ENCODE measurements at places on chromosomes 5 and 9. TPM values are rescaled to one million over a fixed set of nuclear protein-coding genes. Genes with fewer than 3 reads are reported as not detected.

DNA sequence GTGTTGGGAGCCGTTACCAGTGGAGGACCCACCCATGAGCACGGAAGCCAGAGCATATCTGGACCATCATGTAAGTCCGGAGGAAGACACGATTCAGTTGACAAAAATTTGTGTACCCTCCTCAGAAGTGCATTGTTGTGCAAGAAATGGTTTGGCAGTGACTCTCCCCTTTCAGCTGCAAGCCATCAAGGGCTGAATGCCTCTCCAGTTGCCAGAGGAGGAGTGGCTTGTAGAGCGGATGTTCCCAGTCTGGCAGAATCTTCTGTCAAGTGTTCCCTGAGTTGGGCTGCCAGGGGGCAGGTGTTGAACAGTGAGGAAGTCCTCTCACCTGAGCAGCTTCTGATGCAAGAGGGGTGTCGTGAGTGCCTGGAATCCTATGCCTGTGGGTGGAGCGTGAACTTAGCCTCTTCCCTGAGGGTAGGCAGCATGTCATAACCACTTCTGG lies 27.6 kb upstream of the CDKN2AIPNL start:
- peak; percentile 99 for DNase-seq

DNA sequence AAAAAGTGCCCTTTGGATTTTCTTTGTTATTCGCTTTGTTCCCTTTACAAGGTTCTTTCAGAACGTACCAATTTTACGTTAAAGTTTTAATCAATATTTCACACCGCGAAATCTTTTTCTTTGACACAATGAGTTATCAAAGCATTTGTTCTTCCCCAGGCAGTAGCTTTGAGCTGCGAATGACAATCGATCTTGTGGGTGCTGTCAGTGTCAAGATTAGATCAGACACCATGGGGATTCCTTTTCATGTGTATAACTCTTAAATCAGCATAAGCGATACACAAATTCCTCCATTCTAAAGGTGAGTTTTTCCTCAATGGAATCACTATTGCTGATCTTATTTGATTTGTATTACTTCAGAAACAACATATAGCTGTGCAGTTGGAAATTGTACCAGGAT lies 145.5 kb downstream of the ST8SIA4 start:
- no peak for DNase-seq

GRCh38 chr5:142643634-142644033 lies 42.3 kb downstream of the FGF1 start:
- no peak for DNase-seq

- DNase-seq, result no peak
Observed at GRCh38 chr5:136891175-136891972, 526.0 kb upstream of the TRPC7 start.

DNA sequence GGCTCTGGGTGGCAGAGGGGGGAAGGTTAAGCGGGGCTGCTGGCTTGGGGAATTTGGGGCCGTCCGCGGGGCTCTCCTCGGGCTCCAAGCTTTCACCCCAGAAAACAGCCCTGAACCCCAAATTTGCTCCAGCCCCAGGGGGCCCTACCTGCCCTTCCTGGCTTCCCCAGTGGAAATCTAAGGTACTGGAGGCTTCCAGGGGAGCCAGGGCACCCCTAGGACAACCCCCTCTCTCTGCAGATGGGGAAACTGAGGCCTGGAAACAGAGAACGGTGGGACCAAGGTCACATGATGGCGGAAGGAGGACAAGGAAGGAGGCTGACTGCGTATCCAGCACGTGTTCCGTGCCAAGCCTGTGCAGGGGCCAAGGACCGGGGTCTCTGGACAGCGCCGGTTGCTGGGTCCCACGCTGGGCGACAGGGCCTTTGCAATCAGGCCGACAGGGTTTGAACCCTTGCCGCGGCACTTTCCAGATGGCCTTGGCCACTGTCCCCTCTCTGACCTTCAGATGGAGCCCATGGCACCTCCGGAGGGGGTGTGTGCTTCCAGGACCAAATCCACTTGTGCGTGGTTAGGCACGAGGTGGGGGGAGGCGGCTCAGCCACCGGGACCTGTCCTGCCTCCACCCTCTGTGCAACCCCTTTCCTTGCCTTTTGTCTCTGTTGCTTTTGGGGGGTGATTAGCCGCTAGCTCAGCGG lies 183.1 kb downstream of the C9orf50 start:
- DNase-seq, result no peak

GRCh38 chr5:124839371-124839998 lies 93.0 kb upstream of the ZNF608 start:
- no peak for DNase-seq

DNA sequence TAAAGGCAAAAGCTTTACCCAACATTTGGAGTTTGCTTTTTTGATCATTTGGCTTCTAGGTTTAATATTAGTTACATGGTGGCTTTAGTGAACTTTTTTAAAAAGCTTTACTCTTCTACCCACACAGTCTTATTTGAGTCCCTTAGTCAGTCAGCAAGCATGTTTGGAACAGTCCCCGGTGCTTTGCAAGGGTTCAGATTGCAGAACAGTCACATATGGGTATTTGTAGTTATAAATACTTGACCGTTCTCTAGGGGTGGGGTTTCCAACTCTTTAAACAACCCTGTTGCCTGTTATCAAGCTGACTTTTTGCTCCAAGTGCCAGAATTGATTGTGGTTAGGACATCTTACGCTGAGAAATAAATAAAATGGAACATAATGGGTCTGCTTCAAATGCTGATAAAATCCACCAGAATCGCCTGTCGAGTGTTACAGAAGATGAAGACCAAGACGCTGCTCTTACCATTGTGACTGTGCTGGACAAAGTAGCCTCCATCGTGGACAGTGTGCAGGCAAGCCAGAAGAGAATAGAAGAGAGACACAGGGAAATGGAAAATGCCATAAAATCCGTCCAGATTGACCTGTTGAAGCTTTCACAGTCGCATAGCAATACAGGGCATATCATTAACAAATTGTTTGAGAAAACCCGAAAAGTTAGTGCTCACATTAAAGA lies at the start of gene CAVIN4:
Gene CAVIN4, plus strand, starts transcription at position 304 of the 673 bp plus-strand sequence. Its CDS starts 65 bp downstream, at position 369.
- DNase-seq, result peak; percentile 84

The CENPK gene
- total RNA-seq, result 0.56 TPM

DNA sequence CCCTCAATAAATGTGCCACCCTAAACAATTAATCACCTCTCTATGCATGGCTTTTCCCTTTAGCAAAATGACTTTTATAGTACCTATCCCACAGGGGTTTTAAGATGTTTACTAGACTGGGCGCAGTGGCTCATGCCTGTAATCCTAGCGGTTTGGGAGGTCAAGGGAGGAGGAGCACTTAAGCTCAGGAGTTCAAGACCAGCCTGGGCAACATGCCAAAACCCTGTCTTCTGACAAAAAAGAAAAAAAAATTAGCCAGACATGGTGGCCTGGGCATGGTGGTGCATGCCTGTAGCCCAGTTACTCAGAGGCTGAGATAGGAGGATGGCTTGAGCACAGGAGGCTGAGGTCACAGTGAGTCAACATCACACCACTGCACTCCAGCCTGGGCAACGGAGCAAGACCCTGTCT lies 13.5 kb downstream of the SH3TC2 start:
- no peak for DNase-seq

The MYMK gene
- not detected for total RNA-seq

DNA sequence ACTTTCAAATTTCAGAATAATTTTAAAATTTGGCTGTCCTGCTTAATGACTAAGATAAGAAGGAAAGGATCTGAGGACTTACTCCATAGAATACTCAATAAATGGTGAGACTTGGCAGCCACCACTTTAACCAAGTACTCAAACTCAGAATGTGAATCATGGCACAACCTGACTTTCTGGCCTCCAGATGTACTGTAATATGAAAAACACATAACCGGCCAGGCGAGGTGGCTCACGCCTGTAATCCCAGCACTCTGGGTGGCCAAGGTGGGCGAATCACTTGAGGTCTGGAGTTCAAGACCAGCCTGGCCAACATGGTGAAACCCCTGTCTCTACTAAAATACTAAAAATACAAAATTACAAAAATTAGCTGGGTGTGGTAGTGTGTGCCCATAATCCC lies 10.0 kb upstream of the MARCHF6 start:
- no peak for DNase-seq

DNA sequence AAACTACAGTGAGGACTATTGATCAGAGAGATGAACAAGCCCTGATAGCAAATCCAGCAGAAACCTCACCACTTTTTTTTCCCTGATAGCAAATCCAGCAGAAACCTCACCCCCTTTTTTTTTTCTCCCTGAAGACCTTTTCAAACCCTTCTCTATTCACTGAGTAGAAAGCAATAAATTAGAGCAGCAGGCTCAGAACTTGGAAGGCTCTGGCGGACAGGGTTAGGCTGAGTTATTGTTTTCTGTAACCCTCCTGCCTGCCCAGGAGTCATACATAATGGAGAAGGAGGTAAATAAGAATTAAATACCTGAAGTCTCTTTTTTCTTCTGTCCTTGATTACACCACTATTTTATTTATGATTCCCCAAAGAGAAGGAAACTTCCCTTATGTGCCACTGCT lies 136.3 kb upstream of the SNX2 start:
- DNase-seq, result no peak

DNA sequence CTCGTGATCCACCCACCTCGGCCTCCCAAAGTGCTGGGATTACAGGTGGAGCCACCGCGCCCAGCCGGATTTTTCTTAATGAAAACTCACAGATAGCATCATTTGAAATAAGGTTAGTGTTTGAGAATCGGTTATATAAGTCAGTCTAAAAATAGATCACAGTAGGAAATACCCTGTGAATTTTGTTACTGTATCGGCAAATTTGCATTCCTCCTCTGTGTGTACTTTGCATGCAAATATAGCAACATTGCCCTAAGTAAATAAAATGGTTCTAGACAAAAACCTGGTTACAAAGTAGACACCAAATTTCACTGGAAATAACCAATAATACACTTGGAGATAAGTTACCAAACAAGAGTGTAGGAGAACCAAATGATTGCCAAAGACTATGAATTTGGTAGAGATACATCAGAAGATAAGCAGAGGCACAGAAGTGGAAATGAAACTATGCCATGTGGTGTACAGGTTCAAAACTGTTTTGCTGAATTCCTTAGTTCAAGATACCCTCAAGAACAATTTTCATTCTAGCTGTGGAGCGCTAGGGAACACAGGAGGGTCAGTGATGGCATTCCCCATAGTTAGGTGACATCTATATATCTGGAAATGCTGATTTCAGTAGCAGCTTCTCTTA lies 58.1 kb downstream of the ICE1 start:
- DNase-seq, result no peak

DNA sequence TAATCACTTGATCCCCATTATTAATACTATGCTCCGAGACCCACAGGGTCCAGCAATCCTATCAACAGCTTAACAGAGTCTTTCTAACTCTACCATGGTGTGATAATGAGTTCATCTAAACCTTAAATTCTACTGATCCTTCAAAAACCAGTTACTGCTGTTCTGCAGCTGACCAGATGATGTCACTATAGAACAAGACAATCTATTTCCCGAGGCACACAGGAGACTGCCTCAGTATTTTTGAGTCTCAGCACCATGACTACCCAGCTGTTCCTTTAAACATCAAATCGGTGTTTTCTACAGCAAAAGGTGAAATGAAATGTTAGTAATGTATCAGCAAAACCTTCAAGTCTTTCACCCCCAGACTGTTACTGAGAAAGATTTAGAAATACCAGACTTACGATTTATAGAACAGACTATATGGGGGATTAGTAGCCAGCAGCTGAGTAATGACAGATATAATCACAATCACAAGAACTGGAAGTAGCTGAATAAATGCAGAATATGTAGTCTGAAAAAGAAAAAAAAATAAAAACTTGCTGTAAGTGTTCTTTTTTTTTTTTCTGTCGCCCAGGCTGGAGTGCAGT lies 16.9 kb downstream of the DNAJC18 start:
- DNase-seq, result no peak

DNA sequence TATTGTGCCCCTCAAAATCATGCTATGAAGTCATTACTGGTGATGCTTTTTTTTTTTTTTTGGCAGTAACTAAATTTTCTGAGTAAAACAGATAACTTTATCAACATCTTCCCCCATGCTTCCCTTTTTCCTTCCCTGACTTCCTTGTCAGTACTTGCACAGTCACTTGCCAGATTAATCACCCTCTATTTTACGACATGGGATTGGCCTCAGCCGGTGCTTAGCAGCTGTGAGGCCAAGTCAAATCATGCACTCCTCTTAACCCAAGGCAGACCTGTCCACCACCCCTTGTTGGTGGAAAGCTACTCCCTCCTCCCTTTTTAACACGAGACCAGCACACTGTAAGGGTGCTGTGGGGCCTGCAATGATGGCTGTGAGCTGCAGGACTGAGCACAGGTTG lies 118.0 kb upstream of the OTULINL start:
- no peak for DNase-seq

GRCh38 chr9:134205672-134206310 lies 41.4 kb upstream of the RNU6ATAC start:
- DNase-seq, result peak; percentile 37

DNA sequence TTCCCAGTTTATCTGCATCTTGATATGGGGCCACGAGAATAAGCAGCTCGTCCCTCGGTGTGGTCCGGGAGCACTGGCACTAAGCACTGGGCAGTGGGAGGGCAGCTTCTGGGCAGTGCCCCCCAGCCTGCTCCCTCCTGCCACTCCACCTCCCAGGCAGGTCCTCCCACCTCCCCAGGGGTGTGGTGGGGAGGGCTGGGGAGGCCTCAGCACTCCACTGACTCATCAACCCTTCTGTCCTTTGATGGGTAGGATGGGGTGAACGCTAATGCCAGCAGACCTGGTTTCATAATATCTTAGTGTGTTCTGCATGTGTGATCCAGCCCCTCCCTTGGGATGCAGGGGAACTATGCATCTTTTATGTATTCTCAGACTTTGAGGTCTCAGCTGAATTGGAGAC lies 62.2 kb upstream of the GNE start:
- no peak for DNase-seq

- DNase-seq, result no peak
Observed at GRCh38 chr5:108827131-108827530, 79.4 kb downstream of the FER start.

DNA sequence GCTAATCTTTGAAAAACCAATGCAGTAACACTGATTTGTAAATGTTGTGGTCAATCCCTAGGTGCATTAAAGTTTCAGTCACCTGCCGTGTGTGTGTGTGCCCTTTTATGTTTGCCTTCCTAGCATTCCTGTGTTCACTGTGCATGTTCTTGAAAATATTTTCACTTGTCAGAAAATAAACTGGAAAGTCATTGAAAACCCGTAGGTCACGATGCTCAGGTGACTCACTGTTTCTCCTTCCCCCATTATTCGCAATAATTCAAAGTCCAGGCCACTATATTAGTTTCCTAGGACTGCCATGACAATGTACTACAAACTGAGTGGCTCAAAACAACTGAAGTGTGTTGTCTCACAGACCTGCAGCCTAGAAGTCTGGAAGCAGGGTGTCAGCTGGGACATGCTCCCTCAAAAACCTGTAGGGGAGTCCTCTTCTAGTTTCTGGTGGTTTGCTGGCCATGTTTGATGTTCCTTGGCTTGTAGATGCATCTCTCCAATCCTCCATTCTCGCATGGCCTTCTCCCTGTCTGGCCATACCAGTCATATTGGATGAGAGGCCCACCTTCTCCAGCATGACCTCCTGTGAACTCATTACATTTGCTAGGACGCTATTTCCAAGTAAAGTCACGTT lies 29.3 kb downstream of the MARVELD2 start:
- no peak for DNase-seq

DNA sequence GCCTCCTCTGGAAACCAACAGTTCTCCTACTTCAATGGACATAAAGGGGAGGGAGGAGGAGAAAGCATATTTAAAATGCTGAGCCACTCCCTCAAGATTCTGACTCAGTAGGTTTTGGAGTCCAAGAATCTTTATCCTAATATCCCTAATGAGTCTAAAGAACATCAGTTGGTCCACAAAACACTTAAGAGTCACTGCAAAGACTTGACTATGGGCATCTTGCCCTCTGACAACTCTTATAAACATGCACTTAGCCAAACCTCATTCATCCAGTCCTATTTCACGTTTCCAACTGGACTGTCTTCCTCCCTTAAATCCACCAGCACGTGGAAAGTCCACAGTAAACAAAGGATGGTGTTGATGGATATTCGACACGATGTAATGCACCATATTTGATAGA lies 172.5 kb downstream of the FAM114A2 start:
- DNase-seq, result no peak
